ENCODE measurements at places on chromosomes 5 and 9.

GRCh38 chr9:122370869-122371755 is at the start of gene PTGS1:
PTGS1 (plus strand) TSS chr9:122371024; CDS start chr9:122371085, 61 bp downstream.
- peak; percentile 26 for DNase-seq

DNA sequence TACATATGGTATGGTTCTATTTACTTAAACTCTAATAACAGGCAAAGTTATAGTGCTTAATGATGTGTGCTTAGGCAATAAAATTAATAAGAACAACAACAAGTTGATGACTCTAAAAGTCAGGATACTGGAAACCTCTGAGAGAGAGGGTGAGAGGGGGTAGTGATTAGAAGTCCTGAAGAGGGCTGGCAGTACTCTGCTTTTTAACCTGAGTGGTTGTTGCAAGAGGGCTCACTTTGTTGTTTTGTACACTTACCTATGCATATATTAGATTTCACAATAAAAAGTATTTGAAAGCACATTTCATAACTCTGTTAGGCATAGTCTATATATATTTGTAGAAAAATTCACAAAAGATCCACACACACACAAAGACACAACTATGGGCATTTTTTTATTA is 21.4 kb upstream of the ELL2 start:
- no peak for DNase-seq

DNA sequence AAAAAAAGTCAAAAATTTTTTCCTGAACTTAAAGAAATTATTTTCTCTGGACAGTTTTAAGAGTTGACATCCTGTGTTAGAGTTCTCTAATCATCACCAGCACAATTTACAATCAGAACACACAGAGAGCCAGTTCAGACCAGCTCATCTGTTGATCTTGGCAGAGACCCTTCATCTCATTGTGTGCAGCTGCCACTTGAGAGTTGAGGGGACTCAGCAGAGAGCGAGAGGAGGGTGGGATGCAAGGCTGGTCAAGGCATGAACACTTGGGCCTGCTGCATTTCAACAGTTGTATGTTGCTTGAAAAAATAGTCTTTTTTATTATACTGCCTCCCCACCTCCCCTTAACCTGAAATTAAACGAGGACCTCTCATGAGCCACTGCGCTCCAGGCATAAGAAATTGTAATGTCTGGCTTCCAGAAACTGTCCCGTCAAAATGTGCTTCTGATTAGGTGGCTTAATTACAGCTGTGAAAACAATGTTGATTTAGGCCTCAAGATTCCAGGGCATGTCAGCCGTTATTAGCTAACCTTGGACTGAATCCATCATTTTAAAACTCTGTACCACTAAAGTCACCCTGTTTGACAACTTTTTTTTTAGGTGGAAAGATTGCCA is 383.6 kb downstream of the CCDC171 start:
- no peak for DNase-seq

GRCh38 chr5:169548315-169548714 is 35.3 kb upstream of the SPDL1 start:
- no peak for DNase-seq

DNA sequence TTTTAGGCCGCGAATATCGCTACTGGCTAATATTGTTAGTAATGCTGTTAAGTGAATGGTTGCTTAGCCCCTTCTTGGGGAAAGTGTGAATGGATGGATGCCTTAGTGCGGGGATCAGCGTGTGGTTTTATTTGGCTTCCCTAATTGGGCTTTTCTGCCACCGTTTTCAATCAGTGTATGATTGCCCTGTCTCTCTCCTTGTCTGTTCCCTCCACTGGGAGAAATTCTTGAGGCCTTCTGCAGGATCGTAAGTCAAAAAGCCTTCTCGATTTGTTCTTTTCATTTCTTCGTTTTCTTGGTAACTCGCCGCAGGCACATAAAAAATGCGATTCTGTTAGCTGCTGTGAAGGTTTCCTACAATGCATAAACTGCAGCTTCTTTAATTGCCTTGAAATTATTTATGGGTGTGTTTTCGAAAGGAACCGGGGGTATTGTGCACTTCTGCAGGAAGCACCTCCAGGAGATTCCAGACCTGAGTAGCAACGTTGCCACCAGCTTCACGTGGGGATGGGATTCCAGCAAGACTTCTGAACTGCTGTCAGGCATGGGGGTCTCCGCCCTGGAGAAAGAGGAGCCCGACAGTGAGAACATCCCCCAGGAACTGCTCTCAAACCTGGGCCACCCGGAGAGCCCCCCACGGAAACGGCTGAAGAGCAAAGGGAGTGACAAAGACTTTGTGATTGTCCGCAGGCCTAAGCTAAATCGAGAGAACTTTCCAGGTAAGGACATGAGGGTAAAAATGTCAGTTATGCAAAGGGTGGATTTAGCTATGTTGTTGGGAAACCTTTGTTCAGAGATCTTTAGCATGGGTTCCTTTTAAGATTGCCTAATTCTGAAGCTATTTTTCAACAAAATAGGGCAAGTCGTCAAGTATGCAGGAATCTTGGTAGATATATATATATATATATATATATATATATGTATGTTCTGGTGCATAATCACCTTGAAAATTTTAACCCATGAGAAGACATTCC is 700 bp downstream of the SKP2 start:
- DNase-seq = peak; percentile 28

GRCh38 chr5:133977858-133978257 is 9.4 kb upstream of the C5orf15 start:
- no peak for DNase-seq

- no peak for DNase-seq
These were observed 179.5 kb downstream of the KIF4B start for GRCh38 chr5:155193029-155193428.

GRCh38 chr9:10339152-10339551 is 273.6 kb downstream of the PTPRD start:
- no peak for DNase-seq

GRCh38 chr5:140018920-140019644 is 24.0 kb downstream of the NRG2 start:
- DNase-seq = no peak

DNA sequence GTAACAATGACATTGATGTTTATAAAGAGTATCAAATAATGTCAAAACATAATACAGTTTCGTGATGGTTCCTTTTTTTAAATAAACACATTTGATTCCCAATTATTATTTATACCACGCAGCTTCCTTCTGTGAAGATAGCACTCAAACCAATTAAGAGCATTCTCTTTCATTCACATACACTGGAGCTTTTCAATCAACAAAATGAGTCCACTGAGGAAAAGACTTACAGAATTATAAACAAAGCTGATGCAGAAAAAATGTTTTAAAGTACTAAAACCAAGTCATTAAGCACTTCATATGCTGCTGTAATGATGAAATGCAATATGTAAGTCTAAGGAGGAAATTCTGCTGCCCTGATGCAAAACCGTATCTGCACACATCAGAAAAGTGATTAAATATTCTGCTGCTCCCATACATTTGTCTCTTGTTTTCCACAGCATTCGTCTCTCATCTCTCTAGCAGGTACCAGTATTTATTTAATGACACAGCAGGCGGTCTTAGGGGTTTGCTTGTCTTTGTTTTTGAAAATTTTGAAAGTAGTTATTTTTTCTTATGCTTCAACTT is 147.1 kb downstream of the CDH10 start:
- DNase-seq = no peak

DNA sequence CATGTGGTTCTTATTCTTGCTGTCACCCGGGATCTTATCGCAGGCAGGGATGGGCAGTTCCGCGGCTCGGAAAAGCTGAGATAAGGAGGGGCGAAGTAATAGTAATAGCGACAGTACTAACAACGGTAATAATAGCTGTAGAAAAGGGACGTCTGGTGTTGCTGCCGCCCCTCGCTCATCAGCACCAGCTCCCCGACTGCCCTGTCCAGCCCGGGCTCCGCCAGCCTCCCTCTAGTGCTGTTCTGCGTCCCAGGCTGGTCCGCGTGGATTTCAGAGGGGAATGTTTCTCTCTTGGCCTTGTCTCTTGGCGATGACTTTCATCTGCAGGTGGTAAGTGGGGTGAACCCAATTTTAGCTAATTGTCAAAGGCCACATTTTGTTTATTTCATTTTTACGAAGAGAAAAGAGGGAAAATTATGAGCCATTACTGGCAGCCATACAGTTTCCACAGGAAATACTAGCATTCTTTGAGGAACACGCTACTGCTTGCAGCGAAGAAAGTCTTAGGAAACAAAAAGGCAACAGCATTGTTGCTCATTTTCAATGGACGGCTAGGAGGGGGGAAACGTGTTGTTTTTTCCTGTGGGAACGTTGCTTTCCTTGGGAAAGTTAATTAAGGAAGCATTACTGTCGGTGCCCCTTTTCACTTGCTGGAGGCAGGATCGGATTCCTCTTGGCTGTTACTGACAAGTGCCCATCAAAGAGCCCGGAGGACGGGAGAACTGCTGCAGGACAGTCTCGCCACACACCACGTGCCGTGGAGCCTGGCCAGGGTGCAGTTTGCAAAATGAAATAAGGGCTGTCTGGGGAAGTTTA is 762 bp downstream of the SNCAIP start:
- DNase-seq = no peak

GRCh38 chr5:152688561-152689249 is 283.6 kb upstream of the NMUR2 start:
- DNase-seq = no peak

DNA sequence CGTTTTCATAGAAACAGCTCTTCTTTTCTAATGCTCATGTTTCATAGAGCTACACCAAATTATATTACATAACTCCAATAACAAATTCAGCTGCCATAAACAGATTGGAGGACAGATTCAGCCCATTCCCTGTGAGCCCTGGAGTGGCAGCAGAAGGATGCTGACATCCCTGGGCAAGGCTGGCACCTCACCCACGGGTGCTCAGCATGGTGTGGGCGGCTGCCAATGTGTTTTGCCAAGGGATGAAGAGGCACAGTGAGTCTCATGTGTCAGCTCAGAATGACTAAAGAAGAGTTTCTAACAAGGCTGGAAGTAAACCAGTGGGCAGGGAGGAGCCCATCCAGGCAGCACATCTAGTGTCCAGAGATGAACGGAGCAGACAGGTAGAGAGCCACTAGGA is 127.1 kb upstream of the ICE1 start:
- DNase-seq = no peak
